ENCODE measurements at places on chromosomes 13 and 19.

DNA sequence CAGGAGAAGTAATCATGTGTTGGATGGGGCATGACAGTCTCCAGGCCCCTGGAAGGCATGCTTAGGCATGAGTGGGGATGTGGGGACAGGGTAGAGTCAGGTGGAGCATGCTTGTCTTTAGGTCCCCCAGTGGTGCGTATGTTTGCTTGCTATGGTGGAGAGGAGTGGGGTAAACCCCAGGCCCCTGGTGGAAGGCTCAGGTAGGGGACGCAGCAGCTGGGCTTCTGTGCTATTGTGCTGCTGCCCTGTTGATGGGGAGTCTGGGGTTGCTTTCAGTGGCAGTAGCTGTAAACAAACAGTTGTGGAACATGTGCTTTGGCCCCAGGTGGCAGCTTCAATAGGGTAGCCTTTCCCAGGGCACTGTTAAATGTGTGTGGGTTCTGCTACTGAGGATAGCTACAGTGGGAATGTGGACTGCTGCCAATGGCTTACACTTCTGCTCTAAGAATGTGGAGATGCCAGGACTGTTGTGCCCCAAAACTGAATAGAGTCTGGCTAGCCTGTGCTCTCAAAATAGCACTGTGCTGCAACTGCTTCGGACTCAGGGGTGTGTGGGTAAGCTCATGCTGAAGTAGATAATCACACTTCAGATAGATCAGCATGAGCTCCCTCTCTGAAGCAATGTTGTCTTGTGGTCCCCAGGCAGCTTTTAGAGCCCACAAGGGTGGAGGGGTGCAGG is 1257.3 kb downstream of the DIAPH3 start:
- DNase-seq: no peak

GRCh38 chr19:41531438-41532311 is 44.3 kb upstream of the CEACAM21 start:
- DNase-seq: no peak

DNA sequence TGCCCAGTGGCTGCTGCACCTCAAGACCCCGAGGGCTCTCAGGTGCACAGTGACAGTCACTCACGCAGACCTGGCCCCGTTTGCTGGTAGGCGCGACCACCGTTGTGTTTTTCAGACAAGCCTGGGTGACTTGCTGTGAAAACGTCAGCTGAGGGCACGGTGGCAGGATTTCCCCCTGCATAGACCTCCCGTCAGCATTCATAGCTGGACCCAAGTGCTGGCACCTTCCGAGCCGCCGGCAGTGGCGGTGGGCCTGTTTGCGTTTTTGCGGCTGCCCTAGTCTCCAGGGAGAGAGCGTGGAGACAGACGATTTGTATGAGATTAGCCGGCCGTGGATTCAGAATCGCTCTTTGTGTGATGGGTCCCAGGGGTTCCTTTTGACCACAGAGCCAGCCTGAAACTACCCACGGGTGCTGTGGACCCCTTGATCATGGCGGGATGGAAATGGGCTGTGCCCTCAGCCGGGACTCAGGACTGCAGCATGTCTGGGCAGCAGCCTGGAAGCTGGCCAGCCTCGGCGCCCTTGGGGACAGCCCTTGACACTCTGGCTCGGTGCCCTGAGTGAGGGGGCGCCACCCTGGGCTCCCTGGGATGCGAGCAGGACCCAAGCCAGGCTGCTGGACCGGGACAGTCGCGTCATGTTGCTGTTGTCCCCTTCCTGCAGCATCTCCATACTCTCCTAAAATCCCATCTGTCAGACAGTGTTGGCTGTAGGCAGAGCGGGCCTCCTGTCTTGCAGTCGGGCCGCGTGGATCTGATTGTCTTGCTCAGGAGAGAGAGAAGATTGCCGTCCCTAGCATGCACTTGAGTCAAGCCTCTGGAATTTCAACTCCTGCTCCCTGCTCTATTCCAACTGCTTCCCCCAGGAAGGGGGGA is 8.6 kb downstream of the KDM4B start:
- DNase-seq: peak; percentile 50

GRCh38 chr13:28744091-28744536 is 25.3 kb upstream of the SLC46A3 start:
- peak; percentile 62 for DNase-seq

- no peak for DNase-seq
These were observed 224.1 kb downstream of the SLITRK6 start for GRCh38 chr13:85575110-85575509.

DNA sequence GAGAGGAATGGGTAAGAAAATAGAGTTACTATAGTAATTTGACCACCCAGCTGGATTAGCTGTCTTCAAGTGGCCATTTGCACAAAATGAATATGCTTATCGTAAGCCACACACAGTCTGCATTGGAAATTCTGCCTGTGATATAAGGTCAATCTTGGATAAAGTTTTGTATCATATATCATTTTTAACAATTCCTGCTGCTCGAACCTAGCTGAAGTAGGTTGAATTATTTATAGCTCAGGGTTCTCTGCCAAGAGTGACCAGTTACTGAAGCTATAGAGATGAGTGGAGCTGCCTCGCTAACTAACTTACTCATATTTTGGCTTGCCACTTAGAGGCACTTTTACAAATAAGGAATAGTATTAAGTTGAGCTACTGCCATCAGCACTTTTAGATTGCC is 220.9 kb downstream of the RGCC start:
- no peak for DNase-seq

DNA sequence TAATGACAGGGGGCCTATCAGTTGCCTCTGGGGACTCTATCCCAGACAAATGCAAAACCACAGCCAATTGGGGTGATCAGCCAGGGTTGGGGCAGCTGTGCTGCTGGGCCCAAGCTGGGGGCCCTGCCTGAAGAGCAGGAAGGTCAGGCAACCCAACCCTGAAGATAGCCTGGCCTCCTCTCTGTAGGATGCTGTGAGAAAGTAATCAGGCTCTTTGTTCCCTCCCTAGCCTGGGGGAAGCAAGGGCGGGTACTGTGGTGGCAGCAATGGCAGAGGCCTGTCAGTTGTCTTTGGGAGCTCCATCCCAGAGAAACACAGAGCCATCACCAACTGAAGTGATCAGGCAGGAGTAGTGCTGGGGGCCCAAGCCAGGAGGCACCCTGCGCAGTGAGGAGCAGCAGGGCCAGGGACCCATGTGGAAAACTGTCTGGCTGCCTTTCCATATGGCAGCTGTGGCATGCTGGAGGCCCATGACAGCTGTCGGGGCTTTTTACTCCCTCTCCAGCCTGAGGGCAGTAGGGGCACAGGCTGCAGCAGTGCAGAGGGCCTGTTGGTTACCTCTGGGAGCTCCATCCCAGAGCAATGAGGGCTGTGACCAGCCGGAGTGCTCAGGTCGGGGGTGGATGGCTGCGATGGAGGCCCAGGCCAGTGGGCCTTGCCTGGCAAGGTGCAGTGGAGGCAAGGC is 73.6 kb upstream of the ATP12A start:
- no peak for DNase-seq

- DNase-seq: no peak
These were observed 526.9 kb upstream of the SGCG start for GRCh38 chr13:22653866-22654265.

DNA sequence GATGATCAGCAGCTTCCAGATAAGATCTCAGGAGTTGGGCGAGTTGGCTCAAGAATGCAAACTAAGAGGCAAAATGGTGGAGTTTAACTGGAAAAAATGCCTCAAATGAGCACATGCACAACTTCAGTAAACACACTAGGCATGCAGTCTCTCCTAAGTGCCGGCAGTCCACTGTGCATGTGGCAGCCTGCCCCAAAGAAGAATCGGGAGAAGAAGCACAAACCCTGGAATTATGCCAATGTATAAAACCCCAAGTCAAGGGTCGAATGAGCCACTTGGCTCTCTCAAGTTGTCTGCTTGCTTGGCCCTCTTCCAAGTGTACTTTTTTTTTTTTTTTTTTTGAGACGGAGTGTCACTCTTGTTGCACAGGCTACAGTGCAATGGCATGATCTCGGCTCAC is 53.3 kb upstream of the SLITRK1 start:
- no peak for DNase-seq

GRCh38 chr19:7848779-7849457 is 18.9 kb downstream of the EVI5L start:
- DNase-seq: no peak

GRCh38 chr19:47152632-47153031 is 22.0 kb downstream of the SAE1 start:
- DNase-seq: no peak

- no peak for DNase-seq
These were observed 192.8 kb upstream of the IRS2 start for GRCh38 chr13:109979228-109979627.

GRCh38 chr19:16233081-16233776 is 35.5 kb downstream of the AP1M1 start:
- no peak for DNase-seq

DNA sequence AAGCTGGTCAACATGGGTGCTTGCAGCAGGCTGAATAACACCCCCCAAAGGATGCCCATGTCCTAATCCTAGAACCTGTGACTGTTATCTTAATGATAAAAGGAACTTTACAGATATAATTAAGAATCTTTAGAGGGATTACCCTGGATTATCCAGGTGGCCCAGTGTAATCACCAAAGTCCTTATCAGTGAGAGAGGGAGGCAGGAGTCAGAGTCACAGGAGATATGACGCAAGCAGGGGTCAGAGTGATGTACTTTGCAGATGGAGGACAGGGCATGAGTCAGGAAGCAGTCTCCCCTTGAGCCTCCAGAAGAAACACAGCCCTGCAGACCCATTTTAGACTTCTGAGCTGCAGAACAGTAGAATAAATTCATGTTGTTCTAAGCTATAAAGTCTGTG is 9.8 kb downstream of the ZNF606 start:
- DNase-seq: no peak

DNA sequence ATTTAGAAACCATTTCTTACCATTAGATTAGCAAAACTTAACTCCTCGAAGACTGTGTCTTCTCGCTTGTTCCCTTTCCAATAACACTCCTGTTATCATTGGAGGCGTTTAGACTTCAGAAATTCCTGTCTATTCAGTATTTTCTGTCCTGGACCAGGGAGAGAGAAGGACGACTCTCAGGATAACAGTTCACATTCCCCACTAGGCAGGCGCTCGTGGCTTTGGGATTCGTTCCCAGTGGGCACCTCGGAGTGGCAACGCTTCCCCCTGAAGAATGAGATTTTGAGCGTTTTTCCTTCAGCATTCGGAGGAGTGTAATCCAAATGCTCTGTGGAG is 429 bp upstream of the ZNF225 start:
- no peak for DNase-seq

GRCh38 chr13:20672772-20673171 is 30.7 kb upstream of the IL17D start:
- DNase-seq: no peak

DNA sequence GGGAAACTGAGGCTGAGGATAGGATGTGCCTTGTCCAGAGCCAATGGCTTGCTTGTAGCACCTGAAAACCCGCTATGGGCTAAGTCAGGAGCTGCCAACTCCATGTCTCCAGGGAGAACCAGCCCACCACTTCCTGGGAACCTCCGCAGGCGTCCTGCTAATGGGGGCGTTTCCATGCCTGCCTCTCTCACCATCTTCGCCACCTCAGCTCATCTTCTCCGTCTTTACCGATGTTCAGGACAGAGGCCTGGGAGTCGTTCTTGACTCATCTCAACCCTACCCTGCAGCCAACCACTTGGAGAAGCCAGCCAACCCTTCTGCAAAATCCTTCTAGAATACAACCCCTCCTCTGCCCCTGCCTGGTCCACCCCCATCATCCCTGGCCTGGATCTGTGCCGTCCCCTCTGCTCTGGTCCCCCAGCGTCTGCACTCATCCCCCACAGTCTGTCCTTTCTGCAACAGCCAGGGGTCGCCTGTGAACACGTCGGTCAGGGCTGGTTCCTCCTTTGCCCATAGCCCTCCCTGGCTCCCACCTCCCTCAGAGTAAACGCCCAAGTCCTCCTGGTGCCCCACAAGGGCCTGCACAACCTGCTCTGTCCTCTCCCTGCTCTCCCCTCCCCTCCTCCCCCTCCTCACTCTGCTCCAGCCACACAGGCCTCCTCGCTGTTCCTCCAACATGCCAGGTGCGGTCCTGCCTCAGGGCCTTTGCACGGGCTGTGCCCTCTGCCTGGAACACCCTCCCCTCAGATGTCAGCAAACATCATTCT is 31.0 kb downstream of the PTPRS start:
- DNase-seq: no peak

DNA sequence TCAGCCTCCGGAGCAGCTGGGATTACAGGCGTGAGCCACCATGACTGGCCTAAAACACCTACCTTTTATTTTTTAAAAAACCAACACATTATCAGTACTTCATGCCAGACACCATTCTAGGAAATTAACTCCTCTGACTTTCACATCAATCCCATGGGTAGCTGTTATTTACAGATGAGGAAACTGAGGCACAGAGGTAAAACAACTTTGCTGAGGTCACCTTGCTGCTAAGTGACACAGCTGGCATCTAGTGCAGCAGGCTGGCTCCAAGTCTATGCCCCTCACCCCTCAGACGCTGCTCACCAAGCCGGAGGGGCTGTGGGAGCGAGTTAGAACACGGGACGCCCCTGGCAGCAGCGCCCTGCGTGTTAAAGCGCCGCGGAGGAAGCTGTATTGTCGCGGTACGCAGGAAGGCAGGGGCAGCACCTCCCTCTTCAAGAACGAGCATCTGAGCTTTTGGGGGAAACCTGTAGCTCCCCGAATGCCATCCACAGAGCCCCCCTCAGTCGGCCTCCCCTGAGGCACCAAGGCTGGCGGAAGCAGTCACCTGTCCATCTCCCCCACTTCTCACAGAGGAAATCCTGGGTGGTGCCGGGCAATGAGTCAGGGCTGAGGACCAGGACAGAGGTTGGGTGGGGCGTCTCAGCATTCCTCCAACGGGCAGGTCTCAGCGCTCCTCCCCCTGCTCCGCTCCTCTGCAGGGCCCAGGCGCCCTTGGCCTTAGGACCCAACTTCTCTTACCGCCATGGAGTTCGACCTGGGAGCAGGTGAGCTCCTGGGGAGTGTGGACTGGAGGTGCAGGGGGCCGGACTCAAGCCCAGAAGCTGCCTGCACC is at the start of gene C19orf33:
Gene C19orf33, plus strand, starts transcription at position 735 of the 835 bp plus-strand sequence. Its CDS starts 11 bp downstream, at position 746.
- DNase-seq: no peak

DNA sequence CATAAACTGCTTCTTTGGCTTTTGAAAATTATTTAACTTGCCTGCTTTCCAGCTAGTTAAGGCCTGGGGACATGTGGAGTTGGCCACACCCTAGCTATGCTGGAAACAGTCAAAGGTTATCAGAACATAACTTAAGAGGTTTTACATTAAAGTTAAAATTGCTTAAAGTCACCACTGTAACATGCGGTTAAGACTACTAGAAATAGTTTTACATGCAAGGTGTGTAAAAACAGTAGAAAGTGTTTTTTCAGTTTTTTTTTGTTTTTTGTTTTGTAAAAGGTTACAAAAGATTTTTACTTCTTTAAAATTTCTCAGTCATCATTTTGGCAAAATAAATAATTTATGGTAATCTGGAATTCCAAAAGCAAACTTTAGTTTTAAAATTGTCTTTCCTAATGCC is 763.1 kb downstream of the UQCRFS1 start:
- DNase-seq: no peak

- DNase-seq: no peak
These were observed 18.7 kb downstream of the GPR180 start for GRCh38 chr13:94620286-94620896.

- DNase-seq: no peak
These were observed 665 bp downstream of the ZNF497 start for GRCh38 chr19:58361900-58362271.

DNA sequence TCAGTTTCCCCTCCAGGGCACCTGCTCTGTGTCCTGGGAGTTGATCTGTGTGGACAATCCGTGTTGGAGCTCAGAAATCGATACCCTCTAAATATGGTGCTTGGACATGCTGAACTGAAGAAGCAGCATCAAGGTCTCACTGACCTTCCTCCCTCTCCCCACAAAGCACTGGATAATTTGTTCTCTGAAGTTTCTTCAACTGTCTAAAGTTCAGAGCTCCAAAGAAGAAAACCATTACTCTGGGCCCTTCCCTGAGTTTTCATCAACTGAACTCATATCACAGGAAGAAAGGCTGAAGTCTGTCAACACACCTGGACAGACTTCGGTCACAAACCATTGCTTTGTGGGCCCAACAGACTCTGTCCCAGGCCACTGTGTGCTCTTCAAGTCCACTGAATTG is 132.1 kb downstream of the RGCC start:
- no peak for DNase-seq

Data from smooth muscle cell of the brain vasculature (primary cell).